Heart right ventricle (tissue), 16 donors: ENCODE measurements at places on chromosomes 3 and 15. TPM values are rescaled to one million over a fixed set of nuclear protein-coding genes. Genes with fewer than 3 reads are reported as not detected.

DNA sequence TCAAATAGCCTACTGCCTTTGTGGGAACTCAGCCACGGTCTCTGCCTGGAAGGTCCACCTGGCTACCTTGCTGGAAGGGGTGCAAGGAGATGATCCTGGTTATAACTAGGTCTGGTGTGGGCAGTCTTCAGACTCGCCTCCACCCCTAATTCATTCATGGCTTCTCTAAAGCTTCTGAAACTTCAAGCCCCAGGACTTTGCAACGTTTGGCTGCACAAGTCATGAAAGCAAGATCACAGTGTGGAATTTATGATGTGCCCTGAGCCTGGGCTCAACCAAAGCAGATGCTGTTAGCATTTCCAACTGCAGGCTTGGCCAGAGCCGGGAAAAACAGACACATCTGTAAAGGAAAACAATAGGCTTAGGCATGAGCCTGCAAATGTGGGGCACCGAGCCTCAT, 200.4 kb upstream of the WNT5A start:
- no peak for DNase-seq
- H3K4me3 ChIP-seq, result no peak overlapping the region
- H3K4me1 ChIP-seq, result no peaks in the 10 kb centered on the region
- H3K27me3 ChIP-seq, result peaks cover 12% of the 10 kb centered on the region
- H3K27ac ChIP-seq, result no peak overlapping the region

DNA sequence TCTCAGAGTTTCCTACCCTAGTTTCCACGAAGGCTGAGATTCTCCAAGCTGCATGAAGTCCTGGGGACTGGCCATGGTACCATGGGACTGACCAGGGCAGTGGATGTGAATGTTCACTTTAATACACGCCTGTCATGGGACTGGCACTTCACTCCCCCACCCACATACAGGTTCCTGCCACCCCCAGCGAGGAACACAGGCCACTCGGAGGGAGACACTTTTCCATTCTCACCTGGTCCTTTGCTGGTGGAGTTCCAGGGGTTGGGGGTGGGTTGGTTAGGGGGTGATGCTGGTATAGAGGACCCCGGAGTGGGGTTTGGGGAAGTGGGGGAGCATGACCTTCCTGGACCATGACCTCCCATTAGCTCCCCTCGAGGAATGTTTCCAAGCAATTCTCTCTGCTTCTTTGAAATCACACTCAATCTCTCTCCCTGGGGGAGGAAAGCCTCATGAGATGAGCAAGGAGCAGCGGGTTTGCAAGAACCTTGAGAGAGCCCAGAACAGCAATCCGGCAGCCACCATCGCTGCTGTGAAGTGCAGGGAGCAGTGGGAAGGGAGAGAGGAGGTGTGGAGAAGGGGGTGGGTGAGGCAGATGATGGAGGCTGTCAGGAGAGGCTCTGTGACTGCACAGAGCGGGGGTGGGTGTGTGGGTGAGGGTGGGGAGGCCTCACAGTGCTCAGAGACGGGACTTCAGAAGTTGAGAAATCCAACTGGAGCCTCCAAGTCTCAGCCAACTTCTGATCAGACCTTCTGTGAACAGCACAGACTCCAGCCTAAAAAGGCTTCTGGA, 69.7 kb downstream of the ADCY5 start:
- no peaks in the 10 kb centered on the region for H3K27me3 ChIP-seq
- no peak overlapping the region for H3K4me3 ChIP-seq
- peaks cover 99% of the 10 kb centered on the region for H3K4me1 ChIP-seq
- DNase-seq, result no peak

DNA sequence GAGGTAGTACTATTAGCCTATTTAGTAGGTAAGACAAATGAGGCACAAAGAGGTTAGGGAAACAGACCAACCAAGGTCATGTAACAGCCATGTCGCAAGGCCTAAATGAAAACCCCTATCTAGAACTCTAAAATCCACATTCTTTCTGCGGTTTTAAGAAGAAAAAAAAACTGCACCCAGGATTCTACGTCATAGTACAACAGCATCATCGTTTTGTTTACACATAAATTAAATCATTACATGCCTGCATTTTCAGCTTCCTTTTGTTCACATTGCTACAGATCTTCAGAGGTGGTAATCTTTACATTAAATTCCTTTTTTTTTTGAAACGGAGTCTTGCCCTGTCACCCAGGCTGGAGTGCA, 548 bp upstream of the PSMD6 start:
- peaks cover 29% of the 10 kb centered on the region for H3K36me3 ChIP-seq
- H3K4me3 ChIP-seq, result peak overlapping the region; percentile 92

GRCh38 chr15:47991357-47991756, 129.4 kb upstream of the SLC24A5 start:
- no peaks in the 10 kb centered on the region for H3K4me1 ChIP-seq
- no peak overlapping the region for H3K27ac ChIP-seq
- H3K27me3 ChIP-seq, result no peaks in the 10 kb centered on the region
- DNase-seq, result no peak
- H3K36me3 ChIP-seq, result no peaks in the 10 kb centered on the region
- no peak overlapping the region for H3K4me3 ChIP-seq

GRCh38 chr3:66133853-66134445, 86.9 kb upstream of the SLC25A26 start:
- no peaks in the 10 kb centered on the region for H3K36me3 ChIP-seq
- no peak overlapping the region for H3K27ac ChIP-seq
- no peaks in the 10 kb centered on the region for H3K27me3 ChIP-seq

GRCh38 chr3:18424729-18425640, at the start of gene SATB1:
Gene SATB1 (minus strand): TSS chr3:18425339. CDS start chr3:18420967, 4,372 bp downstream.
- peak; percentile 87 for DNase-seq
- H3K36me3 ChIP-seq, result peaks cover 8% of the 10 kb centered on the region
- H3K27me3 ChIP-seq, result no peaks in the 10 kb centered on the region

DNA sequence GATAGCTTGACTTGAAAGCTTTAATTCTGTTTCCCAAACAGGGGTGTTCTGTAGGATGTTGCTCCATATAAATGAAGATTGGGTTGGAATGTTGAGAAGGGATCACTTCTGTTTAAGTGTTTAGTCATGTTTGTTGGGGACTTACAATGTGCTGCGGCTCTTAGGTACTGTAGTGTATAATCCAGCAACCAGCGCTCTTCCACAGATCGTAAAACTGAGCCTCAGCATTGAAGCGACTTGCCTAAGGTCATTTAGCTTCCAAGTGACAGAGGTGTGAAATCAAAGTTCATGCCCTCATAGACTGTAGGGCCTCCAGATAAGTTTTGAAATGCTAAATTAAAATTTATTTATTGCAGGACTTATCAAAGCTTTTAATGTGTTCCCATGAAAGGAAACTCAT, 1.8 kb downstream of the MKRN2 start:
- H3K4me1 ChIP-seq, result peaks cover 72% of the 10 kb centered on the region
- no peaks in the 10 kb centered on the region for H3K36me3 ChIP-seq
- DNase-seq, result no peak
- peak overlapping the region; percentile 72 for H3K27ac ChIP-seq
- H3K4me3 ChIP-seq, result no peak overlapping the region
- peaks cover 5% of the 10 kb centered on the region for H3K27me3 ChIP-seq

ROPN1 gene
- 0.28 TPM for total RNA-seq

A4GNT gene
- not detected for total RNA-seq

HIGD2B gene
- total RNA-seq, result not detected
